CD4-positive, alpha-beta memory T cell (primary cell): ENCODE measurements at places on chromosomes 4 and X.
A peak's percentile ranks its signal among the peaks of the same experiment; 100 is the strongest.

- no peak for DNase-seq
These were observed 76.3 kb downstream of the ATP10D start for GRCh38 chr4:47561331-47561730.

GRCh38 chrX:33188286-33188685, 23.1 kb downstream of the DMD start:
- DNase-seq: no peak

GRCh38 chrX:133399411-133399810, 15.9 kb downstream of the GPC4 start:
- DNase-seq: no peak

GRCh38 chr4:185457136-185457535, 14.4 kb downstream of the CCDC110 start:
- DNase-seq: no peak

DNA sequence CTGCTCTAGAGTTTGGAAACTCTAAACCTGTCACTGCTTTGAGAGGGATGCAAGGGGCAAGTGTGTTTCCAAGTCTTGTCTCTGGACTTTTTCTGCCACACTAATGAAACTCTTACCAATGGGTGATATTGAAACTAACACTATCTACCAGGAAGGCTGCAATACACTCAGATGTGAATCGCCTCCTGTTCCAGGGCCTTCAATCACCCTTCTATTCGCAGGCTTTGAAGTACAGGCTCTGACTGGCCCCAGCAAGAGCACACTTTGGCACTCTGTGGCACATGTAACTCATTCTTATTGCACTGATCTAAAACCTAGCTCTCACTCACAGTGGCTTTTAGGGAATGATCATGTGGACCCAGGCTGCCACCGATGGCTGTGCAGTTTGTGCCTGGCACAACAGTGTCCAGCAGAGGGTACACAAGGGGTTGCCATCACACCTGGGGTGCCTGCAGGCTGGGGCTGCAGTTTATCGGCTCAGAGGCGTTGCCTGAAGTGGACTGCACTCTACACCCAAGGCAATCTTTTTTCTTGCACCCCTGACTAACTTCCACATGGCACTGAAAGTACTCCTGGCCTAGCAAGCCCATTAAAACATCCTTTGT, 210.8 kb downstream of the MGST2 start:
- DNase-seq: no peak

DNA sequence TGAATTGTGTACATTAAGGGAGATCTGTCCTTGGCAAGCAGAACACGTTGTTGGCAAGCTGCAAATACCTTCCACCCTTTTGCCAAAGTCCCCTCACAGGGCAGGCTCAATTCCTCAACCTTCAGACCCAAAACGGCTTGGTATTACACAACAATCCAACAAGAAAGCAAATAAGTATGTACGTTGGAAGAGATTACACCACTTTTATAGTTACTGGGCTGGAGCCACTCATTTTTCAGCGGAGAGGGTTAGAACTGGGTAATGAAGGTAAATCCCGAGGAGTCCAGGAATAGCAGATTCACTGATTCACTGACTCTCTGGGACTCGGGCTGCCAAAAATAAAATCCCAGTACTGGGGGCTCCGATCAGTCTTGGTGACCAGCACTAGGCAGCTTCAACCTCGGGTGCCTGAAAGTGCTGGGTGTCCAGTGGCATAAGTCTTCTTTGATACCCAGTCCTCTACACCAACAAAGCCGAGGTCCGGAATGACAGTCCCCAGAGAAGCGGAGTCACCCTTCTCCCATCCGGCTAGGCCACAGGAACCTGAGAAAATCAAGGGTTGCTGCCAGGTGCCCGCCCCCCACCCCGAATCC, 587 bp downstream of the TIMM8A start:
- peak; percentile 2 for DNase-seq

- no peak for DNase-seq
These were observed 29.9 kb upstream of the TEC start for GRCh38 chr4:48299560-48299959.

- DNase-seq: no peak
These were observed 291.7 kb downstream of the EVC2 start for GRCh38 chr4:5416637-5417036.

- DNase-seq: no peak
These were observed 13.8 kb upstream of the TXLNG start for GRCh38 chrX:16772460-16772859.

GRCh38 chrX:13647709-13648212, 5.2 kb upstream of the TCEANC start:
- peak; percentile 38 for DNase-seq

DNA sequence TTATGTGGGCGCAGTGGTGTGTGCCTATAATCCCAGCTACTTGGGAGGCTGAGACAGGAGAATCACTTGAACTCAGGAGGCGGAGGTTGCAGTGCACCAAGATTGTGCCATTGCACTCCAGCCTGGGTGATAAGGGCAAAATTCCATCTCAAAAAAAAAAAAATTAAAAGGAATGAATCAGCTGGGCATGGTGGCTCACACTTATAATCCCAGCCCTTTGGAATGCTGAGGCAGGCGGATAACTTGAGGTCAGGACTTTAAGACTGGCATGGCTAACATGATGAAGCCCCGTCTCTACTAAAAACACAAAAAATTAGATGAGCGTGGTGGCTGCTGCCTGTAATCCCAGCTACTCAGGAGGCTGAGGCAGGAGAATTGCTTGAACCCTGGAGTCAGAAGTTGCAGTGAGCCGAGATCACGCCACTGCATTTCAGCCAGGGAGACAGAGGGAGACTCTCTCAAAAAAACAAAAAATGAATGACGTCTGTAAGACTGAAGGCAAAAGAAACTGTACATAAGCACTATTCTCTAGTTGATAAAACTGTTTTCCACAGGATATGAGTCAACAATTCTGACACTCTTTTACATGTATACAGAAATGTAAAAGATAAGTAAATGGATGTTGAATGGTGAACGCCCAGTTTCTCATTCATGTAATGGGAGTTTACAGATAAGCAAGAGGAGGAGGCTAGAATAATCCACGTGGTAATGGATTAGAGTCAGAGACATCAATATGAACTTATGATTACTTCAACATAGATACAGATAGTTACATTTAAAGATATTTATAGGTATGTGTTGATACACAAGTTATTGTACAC, 22.2 kb downstream of the CENPC start:
- no peak for DNase-seq

GRCh38 chr4:177562163-177562562, 119.9 kb upstream of the AGA start:
- DNase-seq: no peak

GRCh38 chr4:95159384-95159783, 389.4 kb downstream of the UNC5C start:
- DNase-seq: no peak

DNA sequence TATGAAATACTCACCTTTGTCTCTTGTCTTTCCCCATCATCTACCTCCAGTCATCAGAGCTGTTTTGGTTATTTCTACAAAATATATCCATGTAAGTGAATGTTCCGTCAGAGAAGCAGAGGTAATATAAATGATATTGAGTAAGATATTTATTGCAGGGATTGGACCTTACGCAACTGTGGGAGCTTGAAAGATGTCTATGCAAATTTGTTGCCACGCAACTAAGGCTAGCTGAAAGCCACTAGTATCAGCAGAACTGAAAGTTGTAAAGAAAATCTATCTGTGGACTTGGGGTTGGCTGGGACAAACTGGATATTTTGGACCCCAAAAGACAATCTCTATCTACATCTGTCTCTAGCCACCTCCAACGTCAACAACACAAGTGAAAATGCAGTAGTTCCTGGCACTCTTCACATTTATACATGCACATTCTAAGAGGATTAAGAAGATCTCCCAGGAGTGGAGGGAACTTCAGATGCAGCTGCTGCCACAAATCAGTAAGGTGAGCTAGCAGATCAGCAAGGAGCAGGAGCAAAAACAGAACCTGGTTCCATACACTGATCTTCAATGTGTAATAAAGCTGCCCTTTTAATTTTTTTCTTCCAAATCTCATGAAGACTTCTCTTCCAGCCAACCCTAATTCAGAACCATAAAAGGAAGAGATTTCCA, 8.5 kb upstream of the CCSER1 start:
- DNase-seq: no peak

- no peak for DNase-seq
These were observed 30.9 kb upstream of the SYTL5 start for GRCh38 chrX:37975421-37975820.

GRCh38 chrX:121987163-121987562, 939.8 kb downstream of the GLUD2 start:
- no peak for DNase-seq

GRCh38 chr4:160009656-160010493, 907.0 kb downstream of the RAPGEF2 start:
- DNase-seq: no peak
